Mesendoderm (in vitro differentiated cells): ENCODE measurements at places on chromosomes 13 and 19.

DNA sequence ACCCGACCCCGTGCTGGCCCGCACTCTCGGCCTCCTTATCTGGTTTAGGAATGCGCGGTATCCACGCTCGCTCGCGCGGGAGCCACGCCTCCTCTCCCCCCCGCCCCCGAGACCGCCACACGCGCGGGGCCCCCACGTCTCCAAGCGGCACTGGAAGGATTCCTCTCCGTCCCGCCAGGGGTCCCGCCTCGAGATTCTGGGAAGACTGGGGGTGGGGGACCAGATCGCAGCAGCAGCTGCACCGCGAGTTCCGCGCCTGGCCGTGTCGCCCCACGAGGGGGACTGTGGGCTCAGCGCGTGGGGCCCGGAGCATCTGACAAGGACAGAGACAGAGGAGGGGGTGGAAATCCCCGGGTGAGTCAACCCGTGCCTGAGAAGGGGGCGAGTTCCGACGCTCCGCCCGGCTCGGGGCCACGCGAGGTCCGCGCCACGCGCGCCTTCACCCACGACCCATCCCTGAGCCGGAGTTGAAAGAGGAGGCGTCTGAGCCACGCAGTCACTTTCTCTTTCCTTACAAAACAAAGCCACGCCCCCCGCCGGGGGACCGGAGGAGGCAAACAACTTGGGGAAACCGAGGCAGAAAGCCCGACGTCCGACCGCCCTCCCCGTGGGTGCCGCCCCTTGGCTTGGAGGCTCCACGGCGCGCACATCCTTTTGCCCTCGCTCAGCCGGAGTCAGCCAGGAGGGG, 814 bp downstream of the S1PR2 start:
- DNase-seq: peak; percentile 82

DNA sequence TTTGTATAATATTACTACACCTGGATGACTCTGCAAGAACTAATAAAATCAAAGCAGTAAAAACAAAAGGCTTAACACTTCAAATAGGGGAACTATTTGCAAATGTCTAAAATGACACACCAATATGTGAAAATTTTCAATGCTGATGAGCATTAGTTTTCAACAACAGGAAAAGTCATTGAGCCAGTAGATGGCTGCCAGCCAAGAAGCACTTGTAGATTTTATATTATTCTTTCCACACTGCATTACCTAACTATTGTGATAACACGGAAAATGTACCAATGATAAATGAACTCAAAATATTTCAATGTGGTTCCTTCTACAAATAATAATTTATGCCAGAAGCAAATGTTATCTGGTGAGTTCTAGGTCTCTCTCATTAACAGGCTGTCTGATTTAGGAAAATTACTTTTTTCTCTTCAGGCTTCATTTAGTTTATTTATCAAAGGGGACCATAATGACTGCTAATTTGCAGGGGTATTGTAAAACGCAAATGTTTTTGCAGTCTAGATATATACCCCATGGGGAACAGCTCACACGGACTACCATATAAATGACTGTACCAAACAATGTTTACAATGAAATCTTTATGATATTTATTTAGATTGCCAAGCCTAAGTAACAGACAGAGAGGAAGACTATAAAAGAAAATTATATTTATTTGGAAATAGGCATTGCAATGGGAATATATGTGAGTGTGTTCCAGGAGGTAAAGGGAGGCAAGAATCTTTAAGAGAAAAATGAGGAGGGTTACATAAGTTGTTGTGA, 407.8 kb downstream of the LIG4 start:
- DNase-seq: no peak

- DNase-seq: no peak
Observed at GRCh38 chr13:75812751-75813181, 176.6 kb downstream of the LMO7 start.

DNA sequence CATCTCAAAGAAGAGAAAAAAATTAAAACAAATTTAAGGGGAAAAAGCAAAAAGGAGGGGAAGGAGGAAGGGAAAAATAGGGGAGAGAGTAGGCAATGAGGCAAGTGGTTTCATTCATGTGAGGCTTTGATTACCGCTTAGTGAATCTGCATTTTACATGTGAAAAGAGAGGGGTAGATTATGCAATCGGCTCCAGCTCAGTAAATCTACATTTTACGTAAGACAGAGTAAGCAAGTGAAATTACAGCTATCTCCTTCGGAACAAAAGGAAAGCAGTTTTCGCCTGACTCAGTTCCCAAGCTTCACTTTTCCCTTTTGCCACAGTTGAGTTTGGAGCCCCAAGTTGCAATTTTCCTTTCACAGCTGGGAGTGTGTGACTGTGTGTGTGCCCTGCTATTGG, 16.0 kb upstream of the OLFM2 start:
- DNase-seq: no peak

DNA sequence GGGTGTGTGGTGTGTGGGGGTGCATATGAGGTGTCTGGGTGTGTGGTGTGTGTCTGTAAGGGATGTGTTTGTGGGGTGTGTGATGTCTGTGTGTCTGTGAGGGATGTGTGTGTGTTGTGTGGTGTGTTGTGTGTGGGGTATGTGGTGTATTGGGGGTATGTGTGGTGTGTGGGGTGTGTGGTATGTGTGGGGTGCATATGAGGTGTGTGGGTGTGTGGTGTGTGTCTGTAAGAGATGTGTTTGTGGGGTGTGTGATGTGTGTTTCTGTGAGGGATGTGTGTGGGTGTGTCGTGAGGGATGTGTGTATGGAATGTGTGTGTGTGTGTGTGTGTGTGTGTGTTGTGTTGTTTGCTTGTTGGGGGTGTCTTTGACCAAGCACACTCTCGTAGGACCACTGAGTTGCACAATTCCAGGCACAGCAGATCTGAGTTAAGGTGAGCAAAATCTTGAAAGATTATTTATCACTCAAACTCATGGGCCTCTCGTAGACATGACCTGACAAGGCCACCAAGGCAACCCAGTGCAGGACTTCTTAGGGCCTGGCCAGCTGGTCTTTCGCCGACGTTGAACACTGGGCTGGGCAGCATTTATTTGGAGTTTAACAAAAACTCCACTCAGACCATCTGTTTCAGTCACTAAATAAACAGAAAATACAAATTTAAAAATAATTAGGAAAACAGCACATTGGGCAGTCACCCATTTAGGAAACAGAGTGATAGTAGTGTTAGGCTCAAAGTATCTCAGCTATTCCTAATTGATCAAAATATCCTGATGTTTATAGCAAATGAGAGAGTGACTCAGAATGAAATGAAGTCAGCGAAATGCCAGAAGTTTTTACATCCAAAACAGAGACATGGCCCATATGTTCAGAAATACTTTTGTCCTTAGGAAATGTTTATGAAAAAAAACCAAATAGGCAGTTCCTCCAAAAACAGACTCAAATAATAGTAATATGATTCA, 301.1 kb downstream of the FGF9 start:
- no peak for DNase-seq

DNA sequence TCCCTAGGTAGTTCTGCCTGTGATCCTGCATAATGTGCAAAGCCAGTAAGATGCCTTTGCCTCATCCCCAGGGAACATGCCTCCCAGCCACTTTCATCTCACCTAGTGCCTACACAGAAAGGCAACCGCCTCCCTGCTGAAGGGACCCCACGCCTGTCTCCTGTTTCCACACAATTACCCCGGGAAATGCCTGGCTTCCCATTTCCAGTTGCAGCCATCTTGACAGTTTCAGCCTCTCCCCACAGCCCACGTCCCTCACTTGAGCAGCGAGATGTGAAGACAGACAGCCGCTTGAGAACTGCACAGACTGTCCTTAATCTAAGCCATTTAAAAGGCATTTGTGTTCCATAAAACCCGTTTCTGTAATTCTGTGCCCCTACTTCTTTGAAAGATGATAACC, 4.7 kb upstream of the UQCRFS1 start:
- DNase-seq: no peak

GRCh38 chr19:30780032-30780431, 407.8 kb downstream of the ZNF536 start:
- no peak for DNase-seq

DNA sequence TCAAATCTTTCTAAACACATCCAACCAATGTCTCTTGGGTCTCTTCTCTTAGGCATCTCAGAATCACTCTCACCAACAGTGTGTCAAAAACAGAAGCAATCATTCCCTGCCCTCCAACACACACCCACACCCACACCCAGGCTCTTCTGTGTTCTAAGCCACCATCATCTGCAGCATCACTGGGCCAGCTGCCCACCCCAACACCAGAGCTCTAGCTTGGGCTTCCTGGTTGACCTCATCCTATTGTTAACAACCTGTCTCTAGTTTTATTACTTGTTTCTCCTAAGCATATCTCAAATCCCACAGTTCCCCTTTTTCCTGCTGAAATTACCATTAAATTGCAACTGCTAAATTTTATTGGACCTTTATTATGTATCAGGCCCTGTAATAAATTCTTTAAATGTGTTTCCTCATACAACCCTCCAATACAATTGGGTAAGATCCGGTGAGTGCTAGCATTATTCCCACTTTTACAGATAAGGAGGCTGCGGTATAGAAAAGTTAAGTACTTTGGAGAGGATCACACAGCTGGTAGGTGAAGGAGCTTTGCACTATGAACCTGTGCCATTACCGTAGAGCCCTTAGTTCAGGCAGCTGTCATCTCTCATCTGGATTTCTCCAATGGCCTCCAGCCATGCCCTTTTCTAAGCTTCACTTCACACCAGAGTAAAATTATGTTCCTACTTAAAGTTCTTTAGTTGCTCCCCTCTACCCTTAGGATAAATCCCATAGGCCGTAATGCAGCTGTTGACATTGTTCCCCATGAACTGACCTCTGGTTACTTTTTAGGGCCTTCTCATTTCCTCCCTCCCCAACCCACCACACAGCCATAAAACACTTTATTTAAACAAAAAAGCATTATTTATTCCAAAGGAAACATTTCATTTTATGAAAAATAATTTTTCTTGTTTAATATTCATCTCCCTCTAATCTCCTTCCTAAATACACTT, 227.7 kb downstream of the B3GLCT start:
- DNase-seq: no peak

DNA sequence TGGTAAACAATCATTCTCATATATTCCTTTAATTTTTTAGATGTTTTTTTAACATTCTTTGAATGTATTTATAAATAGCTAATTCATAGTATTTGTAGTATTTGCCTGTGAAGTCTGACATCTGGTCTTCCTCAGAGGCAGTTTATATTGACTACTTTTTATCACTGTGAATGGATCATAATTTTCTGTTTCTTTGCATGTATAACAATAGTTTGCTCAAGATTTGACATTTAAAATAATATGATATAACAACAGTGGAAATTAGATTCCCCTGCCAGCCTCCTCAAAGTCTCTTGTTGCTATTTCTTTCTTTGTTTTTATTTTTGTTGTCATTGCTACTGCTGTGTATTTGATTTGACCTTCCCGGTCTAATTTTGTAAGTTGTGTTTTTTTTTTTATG, 297.0 kb upstream of the PCDH20 start:
- no peak for DNase-seq

GRCh38 chr19:39237200-39238184, 7.3 kb downstream of the IFNL3 start:
- peak; percentile 41 for DNase-seq

- DNase-seq: no peak
Observed at GRCh38 chr19:41366089-41366488, 2.1 kb upstream of the B9D2 start.

- DNase-seq: no peak
Observed at GRCh38 chr19:57002710-57003109, 117.1 kb upstream of the USP29 start.

GRCh38 chr13:49454388-49455006, 10.4 kb downstream of the SETDB2 start:
- DNase-seq: no peak

DNA sequence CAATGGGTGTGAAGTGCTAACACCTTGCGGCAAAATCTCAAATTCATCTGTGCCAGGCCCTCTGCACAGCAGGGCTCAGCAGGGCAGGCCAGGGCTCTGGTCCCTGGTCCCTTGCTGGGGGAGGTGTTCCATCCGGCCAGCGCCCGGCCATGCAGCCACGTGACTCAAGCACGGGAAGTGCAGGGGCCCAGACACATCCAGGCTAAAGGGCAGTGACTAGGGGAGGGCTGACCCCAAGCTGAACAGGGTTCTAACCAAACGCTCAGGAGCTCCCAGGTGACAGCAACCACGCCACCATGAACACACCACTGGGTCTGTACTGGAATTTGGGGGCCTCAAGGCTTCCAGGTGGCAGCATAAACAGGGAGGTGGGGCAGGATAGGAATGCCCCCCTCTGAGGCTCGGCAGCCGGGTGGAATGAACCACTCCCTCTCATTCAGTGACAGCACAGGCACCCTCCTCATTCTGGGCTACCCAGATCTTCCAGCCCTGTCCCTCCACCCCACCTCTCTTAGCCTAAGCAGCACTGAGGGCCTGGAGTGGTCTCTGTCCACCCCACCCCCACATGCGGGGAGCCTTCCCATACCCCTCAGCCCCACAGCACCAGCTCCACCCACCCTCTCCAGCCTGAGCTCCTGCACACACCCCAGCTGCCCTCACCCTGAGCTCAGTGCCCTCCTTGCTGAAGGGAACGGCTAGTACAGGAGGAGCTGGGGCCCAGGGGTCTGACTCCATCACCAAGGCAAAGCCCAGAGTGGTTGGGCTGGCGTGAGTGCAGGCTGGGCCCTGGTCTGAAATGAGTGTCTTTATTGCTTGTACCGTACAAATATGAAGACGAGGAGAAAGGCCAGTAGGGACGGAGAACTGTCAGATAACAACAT, 5.3 kb upstream of the CCNP start:
- peak; percentile 78 for DNase-seq

DNA sequence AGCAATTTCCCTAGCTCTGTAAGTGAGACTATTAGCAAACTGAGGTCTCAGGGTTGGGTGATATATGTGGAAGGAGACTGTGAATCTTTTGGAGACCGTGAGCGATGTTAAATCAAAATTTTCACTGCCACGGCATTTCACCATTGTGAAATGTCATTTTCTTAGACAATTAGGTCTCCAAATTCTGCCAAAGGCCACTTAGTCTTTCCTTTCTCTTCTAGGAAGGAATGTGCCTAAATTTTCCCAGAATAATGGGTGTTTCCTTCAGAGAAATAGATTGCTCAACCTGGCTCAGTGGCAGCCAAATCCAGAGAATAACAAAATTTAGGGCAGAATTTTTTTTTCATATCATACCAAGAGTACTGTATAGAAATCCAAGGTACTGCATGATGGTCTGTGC, 64.5 kb upstream of the SCEL start:
- no peak for DNase-seq

- no peak for DNase-seq
Observed at GRCh38 chr13:35747594-35747993, 271.1 kb upstream of the MAB21L1 start.

DNA sequence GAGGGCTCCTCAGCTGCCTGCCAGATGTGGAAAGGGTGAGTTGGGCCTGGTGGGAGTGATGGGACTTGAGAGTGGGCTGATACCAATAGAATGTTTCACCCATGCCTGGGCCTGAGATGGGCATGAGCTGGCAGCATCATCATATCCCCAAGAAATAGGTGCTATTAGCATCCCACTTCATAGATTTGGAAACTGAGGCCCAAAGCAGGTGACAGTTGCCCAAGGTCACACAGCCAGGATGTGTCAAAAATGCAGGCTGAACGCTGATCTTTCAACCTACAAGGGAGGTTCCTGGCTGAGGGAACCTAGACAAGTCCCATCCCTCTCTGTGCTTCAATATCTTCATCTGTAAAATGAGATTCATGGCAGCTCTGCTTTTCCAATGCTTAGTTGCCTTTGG, 4.6 kb downstream of the SYDE1 start:
- no peak for DNase-seq
